ENCODE measurements at places on chromosomes 11 and 22.
A peak's percentile ranks its signal among the peaks of the same experiment; 100 is the strongest.

DNA sequence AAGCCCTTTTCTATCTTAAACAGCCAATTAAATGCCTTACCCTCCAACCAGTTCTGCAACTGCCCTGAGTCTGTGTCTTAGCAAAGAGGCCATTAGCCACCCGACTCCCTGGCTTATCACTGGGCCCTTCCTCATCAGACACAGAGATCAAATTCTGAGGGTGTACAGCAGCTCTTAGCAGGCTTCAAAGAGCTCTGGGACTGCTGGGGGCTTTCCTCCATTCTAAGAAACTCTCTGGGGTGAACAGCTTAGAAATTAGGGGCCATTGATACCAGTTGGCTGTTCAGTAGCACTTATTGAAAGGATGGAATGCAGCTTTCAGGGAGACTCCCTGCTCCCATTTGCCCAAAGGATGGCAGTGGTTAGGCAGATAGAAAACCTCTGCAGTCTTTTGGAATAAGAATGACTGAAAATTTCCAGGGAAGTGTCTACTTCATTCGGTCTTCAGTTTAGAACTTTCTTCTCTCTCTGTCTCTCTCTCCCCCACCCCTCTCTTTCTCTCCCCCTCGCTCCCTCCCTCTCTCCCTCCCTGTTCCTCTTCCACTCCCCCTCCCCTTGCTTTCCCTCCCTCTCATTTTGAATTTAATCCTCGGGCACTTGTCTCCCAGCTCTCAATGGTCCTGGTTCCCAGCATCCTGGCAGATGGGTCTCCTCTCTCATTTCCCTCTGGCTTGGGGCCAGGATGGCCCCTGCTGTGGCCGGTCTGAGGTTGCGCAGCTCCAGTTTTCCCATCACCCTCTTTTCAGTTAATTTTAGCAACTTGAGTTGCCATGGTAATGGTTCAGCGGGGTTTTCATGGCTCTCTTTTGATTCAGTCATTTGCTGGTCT is 76.4 kb downstream of the COMMD9 start:
- no peak for DNase-seq

DNA sequence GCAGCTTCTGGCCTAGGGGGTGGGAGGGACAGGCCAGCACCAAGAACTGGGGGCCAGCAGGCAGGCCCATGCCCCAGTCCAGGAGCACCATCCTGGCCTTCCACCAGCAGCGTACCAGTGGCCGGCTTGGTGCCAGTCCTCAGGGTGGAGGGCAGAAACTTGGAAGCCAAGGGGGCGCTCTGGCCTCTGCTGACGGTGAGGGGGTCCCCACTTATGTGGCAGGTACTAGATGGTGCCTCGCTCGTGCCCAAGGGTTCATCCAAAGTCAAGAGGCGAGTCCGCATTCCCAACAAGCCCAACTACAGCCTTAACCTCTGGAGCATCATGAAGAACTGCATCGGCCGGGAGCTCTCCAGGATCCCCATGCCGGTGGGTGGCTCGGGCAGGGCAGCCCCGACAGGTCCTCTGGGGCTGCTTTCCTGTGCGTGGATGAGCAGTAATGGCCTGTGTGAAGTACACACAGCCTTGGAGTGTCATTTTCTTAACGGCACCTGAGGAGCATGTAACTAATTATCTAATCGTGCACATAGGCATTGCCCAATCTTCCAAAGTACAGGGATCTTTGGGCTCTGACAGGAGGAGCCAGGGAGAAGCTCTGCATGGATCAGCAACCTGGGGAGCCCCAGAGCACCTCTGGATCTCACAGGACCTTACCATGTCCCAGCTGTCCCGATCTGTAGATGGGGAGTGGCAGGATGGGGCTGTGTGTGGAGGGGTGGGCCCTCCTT is 79.1 kb downstream of the MORC2 start:
- no peak for DNase-seq

GRCh38 chr11:27551127-27551526 is 44.6 kb upstream of the LIN7C start:
- no peak for DNase-seq

GRCh38 chr11:33690290-33691065 is 10.1 kb downstream of the C11orf91 start:
- DNase-seq, result no peak

GRCh38 chr22:25777870-25778269 is 35.9 kb downstream of the MYO18B start:
- no peak for DNase-seq

DNA sequence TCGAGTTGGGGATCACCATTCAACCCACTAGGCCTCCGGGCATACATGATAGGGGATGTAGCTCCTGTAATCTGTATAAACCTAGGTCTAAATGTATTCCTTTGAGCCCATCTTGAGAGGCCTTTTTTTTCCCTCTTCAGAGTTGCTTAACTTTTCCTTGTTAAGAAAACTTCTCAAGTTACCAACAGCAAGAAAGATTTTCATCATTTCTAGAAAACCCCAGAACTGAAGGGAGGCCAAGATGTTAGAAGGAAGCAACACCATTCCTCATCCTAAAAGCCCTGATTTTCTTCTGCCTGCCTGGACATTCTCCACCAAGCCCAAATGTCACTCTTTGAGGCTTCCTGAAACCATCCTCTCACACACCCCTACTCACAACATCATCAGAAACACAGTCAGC is 79.4 kb downstream of the TMPRSS5 start:
- no peak for DNase-seq

- DNase-seq, result no peak
Measured at GRCh38 chr11:80330264-80330663, 889.4 kb upstream of the TENM4 start.

- DNase-seq, result no peak
Measured at GRCh38 chr11:72358466-72359405, 75.6 kb downstream of the CLPB start.

- DNase-seq, result no peak
Measured at GRCh38 chr11:46557684-46558151, 36.1 kb downstream of the AMBRA1 start.

GRCh38 chr11:125535585-125535984 is 33.7 kb upstream of the EI24 start:
- DNase-seq, result no peak

DNA sequence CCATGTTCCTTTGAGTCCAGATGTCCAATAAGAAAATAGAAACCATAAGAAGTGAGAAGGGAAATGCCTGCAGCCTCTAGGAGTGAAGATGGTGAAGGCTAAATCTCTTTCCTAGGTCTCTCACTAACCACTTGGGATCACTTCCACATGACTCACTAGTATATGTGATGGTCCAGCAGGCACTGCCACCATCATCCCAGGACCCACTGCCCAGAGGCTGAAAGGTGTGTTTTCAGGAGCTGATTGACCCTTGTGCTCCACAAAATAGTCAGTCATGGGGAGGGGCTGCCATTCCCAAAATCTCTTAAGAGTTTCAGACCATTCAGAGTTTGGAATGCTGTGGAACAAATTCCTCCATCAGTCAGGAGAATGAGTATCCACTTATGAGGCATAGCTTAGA is 22.9 kb downstream of the UBASH3B start:
- no peak for DNase-seq

DNA sequence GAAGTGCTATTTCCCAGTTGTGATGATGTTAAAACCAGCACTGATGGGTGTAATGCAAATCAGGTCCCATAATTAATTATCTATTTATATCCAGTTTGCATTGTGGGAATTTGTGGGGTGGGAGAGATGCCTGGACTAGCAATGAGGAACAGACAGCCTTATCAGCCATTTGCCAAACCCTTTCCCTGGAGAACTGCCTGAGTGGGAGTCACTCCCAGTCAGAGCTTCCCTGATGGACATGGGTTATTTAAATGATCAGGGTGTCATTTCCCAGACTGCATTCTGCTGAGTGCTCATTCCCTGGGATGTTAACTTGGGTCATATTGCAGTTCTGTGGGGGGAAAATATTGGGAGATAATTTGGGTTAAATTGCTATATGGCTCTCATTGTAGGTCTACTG is 168.5 kb downstream of the NAV2 start:
- DNase-seq, result no peak

DNA sequence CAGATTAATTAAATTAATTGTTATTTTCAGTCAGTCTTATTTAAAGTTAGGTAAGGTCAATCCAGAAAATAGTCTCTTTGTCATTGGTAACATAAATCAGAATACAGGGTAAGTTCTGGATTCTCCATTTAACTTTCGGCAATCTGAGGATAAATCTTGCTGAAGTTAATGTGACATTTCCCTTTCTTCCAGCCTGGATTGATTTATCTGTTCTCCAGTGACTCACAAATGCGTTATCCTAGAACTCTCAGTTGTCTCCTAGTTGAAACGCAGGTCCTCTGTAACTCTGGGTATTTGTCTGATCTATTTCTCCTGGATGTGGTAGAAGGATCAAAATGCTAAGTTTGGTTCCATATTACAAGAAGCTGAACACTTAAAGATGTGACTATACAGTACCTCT is 21.0 kb downstream of the OR51E1 start:
- no peak for DNase-seq

- DNase-seq, result no peak
Measured at GRCh38 chr11:27545946-27546345, 39.4 kb upstream of the LIN7C start.

DNA sequence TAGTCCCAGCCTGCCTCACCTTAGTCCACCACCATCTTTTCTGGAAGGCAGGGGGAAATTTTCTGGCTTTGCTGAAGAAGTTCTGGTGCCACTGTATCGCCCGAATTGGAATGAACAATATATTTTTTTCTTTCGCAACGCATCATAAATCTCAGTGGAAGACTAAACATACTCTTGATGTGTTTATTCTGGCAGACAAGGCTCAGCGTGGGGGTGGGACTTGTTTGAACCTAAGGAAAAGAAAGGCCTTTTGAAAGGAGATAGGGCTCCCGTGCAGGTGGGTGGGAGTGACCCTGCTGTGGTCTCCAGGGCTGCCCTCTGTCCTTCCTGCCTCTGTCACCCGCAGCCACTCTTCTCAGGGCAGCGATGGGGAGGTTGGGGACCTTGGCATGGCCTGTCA is 42.5 kb downstream of the CD82 start:
- no peak for DNase-seq

GRCh38 chr11:74311352-74311926 is at the start of gene P4HA3:
P4HA3 (minus strand) TSS chr11:74311640; CDS start chr11:74311611, 29 bp downstream.
- peak; percentile 15 for DNase-seq

DNA sequence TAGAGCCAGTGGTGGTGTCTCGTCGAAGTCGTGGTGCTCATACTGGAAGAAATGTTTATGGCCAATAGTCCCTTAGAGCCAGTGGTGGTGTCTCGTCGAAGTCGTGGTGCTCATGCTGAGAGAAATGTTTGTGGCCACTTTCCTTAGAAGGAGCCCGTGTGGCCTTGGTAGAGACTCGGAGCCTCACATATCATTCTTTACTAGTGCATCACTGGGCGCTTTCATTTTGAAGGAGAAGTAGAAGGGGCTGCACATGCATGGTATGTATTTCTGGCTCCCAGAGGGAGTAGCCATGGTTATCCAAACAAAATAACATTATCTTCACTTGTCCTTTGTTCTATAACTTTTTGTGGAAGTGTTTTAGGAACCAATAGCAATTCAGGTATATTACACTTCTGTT is 69.5 kb downstream of the JAM3 start:
- DNase-seq, result no peak

DNA sequence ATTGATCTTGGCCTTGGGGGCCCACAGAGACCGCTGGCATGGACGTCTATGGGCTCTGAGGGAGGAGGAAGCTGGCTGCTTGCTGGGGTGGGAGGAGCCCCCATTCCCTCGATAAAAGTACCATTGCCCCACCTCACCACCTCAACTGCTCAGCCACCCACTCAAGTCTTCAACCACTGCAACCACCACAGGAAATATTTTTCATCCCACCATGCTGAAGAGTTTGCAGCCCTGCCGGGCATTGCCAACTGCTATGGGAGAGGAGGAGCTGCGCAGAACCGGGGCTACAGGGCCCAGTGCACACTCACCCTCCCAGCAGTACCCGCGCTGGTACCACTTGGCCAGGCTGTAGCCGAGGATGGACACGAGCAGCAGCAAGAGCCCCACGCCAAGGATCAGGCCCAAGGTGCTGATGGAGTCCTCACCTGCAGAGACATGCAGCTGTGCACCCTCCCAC is 29.2 kb downstream of the IL10RA start:
- no peak for DNase-seq

DNA sequence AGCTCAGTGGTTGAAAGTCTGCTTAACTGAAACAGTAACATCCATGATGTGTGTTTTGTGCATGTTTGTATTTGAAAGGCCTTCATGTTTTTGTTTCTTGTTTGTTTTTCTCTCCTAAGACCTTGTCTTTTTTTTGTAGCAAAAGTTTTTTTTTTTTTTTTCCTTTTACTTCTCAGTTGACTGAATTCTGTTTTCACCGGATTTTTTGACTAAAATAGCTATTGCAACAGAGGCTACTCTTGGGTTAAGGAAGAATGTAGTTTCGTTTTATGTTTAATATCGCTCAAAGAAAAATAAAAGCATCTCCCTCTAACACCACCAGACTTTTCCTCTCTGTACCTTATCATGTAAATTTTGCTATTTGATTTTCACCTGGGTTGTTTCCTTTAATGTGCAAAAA is 15.1 kb downstream of the APOL6 start:
- no peak for DNase-seq

GRCh38 chr11:123330471-123330870 is 99.6 kb upstream of the GRAMD1B start:
- DNase-seq, result no peak

GRCh38 chr22:46084376-46084775 is 66.0 kb upstream of the PPARA start:
- no peak for DNase-seq

GRCh38 chr11:47175746-47176327 is 842 bp downstream of the ARFGAP2 start:
- DNase-seq, result no peak

- no peak for DNase-seq
Measured at GRCh38 chr11:83819931-83820549, 533.9 kb upstream of the CCDC90B start.

- DNase-seq, result no peak
Measured at GRCh38 chr11:15968461-15969130, 387.8 kb downstream of the SOX6 start.

GRCh38 chr11:60292145-60292544 is 11.7 kb downstream of the MS4A4A start:
- no peak for DNase-seq

DNA sequence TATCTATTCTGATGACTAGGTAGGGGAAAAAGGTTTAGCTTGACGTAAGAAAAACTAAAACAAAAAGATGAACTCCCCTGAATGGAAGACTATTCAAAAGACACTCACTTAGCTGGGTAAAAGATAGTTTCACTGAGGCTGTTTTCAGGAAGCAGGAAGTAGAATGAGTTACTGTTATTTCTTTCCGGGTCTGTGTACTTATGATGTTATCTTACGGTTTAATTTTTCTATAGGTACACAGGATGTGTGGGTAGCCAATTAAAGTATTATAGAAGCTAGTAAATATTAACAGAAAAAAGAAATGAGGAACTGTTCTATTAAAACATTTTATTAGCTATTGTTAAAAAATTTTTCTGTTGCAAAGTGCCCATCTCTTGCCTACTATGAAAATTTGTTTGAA is 45.8 kb upstream of the MMP7 start:
- DNase-seq, result no peak
